ENCODE measurements at places on chromosomes 3 and 15.

DNA sequence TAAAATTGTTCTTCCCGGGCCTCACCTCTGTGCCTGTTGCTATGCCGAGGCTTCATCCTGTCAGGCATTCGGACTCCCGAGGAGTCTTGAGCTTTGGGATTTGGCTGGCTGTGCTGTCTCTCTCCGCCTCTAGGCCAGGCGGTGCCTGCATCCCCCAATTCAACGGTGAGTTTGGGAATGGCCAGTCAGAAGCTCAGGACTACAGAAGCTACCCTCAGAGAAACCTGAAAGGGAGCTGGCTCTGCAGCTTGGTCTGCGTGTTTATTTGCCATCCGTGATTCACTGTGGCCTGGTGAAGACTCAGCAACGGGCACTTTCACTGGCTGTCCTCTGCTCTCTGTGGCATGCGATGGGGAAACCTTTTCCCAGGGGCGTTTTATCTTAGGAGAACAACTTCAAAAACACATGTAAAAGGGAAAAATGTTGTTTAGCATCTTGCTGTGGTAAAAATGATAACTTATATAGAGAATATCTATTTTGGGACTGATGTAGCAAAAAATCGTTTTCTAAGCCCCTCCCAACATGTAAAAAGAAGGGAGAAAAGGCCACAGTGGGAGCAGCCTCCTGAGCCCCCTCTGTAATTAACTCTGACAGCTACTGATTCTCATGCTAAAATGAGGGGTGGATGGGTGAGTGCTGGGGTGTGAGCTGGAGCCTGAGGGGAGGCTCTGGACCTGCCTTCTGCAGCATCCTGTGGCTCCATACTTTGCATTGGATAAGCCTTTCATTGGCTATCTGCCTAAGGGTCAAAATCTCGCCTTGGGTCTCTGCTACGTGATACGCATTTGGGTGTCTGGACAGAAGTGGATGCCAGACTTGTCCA is 103.4 kb upstream of the KLHL25 start:
- no peak for DNase-seq

GRCh38 chr3:164640591-164640990 is 437.7 kb downstream of the SI start:
- DNase-seq: no peak

- DNase-seq: no peak
Measured at GRCh38 chr15:99480016-99480810, 85.6 kb upstream of the MEF2A start.

GRCh38 chr3:47427866-47428265 is 47.0 kb downstream of the PTPN23 start:
- DNase-seq: no peak

- DNase-seq: no peak
Measured at GRCh38 chr15:57323299-57323805, 53.0 kb upstream of the CGNL1 start.

DNA sequence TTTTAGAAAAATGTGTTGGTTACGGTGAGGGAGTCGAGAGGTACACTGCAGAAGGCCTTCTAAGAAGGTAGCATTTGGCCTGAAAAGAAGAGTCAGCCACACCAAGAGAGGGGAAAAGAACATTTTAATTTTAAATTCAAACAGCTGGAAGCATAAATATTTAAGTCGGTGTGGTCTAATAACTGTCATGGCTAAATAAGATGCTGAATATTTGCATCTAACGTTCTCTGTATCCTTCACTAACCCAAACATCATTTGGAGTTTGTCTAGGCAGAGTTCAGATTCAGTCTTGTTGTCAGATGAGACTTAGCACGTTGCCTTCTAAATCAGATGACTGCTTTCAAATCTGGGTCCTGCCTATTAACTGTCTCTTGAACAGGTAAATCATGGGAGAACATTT is 583.3 kb downstream of the DIPK2A start:
- DNase-seq: no peak

GRCh38 chr3:70874196-70874595 is 561.8 kb upstream of the MDFIC2 start:
- no peak for DNase-seq

DNA sequence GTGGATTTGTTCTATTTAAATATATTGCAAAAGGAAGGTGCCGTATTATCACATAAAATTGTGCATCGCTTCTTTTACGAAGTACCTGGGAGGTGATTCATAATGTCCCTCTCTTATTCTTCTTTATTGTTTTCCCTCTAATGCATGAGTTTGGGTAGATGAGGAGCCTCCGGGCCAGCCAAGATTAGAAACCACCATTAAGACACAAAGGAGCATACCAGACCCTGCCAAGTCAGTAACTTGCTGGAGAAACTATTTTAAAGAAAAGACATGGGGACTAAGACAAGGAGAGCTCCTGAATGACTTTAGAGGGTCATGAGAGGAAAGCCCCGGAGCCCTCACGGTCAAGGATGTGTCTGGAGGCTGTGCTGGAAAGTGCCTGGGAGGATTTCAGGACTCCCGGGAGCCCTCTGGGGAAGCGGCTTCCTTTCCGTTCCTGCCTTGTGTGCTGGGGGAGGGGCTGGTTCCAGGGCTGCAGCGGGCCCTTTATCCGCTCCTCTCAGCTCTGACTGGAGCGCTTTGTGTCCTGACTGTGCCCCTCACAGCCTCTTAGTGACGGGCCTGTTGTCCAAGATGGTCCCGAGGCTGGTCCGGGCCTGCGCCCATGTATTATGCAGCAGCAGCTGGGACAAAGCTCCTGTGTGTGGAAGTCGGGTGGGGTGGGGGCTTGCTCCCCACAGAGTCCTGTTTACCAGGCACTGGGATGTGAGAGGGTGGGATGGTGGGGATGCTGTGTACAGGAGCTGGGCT is 35.7 kb downstream of the CORO2B start:
- no peak for DNase-seq

- DNase-seq: no peak
Measured at GRCh38 chr3:51982352-51982837, 940 bp upstream of the ACY1 start.

GRCh38 chr15:64844576-64845145 is 2.9 kb downstream of the PLEKHO2 start:
- no peak for DNase-seq
